Lung (tissue), 17 donors: ENCODE measurements at places on chromosomes 2 and 18. TPM values are rescaled to one million over a fixed set of nuclear protein-coding genes. Genes with fewer than 3 reads are reported as not detected.

DNA sequence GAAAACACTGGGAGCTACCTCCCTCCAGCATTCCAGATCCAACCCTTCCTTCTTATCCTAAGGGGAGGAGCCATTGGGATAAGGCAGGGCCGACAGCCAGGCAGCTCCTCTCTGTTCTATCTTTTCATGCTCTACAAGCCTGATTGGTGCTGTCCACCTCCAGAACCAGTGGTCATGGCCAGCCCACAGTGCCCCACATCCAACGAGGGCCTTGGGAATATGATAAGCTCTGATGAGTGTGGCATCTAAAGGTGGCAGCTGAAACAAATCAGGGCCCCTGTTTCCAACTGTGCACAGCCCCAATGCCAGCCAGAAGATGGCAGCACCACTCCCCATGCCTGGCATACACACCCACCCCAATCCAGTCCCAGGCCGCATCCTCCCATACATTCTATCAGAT, 329.3 kb downstream of the C1D start:
- H3K4me3 ChIP-seq, result no peak overlapping the region
- no peaks in the 10 kb centered on the region for H3K4me1 ChIP-seq
- H3K27me3 ChIP-seq, result no peaks in the 10 kb centered on the region
- no peaks in the 10 kb centered on the region for H3K36me3 ChIP-seq
- no peak overlapping the region for H3K27ac ChIP-seq
- DNase-seq, result no peak

DNA sequence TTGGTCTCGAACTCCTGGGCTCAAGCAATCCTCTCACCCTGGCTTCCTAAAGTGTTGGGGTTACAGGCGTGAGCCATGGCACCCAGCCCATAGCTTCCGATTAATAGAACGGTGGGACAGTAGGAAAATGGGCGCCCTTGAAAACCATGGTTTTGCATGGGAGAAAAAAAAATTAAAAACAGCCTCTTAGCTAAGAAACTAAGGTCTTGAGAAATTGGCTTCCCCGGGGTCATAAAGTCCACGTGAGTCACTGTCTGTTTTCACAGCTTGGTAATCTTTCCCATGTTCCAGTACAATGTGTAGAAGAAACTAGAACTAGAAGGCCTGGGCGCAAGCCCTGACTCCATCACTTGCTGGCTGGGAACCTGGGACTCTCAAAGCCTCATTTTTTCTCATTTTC, 20.7 kb downstream of the B3GNT2 start:
- H3K36me3 ChIP-seq, result no peaks in the 10 kb centered on the region
- H3K4me3 ChIP-seq, result no peak overlapping the region
- peak overlapping the region; percentile 29 for H3K27ac ChIP-seq
- peaks cover 8% of the 10 kb centered on the region for H3K4me1 ChIP-seq
- no peaks in the 10 kb centered on the region for H3K27me3 ChIP-seq

GRCh38 chr2:169738566-169739229, 5.1 kb downstream of the KLHL23 start:
- H3K4me3 ChIP-seq, result no peak overlapping the region
- peaks cover 5% of the 10 kb centered on the region for H3K4me1 ChIP-seq
- H3K27ac ChIP-seq, result no peak overlapping the region

The SETBP1 gene
- total RNA-seq, result 43.8 TPM

GRCh38 chr2:187569042-187569441, 14.8 kb upstream of the TFPI start:
- H3K4me3 ChIP-seq, result no peak overlapping the region
- peaks cover 5% of the 10 kb centered on the region for H3K4me1 ChIP-seq
- H3K27me3 ChIP-seq, result no peaks in the 10 kb centered on the region
- H3K27ac ChIP-seq, result no peak overlapping the region
- H3K36me3 ChIP-seq, result no peaks in the 10 kb centered on the region

The SERPINB10 gene
- 0.64 TPM for total RNA-seq

The DSG1 gene
- not detected for total RNA-seq

DNA sequence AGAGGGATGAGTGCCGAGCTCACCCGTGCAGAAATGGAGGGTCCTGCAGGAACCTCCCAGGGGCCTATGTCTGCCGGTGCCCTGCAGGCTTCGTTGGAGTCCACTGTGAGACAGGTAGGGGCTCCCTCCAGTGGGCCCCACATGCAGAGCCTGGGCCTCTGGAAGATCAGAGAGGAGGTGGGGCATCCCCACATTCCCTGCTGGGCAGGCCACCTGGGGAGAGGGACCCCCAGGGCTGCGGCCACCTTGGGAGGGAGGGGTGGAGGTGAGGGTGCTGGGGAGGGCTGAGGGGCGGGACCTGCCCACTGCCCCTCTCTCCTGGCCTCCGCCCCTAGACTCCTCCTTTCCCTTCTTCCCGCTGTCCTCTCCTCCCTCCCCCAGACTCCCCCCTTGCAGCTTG, 38.5 kb downstream of the MTERF4 start:
- peaks cover 13% of the 10 kb centered on the region for H3K36me3 ChIP-seq
- no peak overlapping the region for H3K4me3 ChIP-seq
- H3K27me3 ChIP-seq, result no peaks in the 10 kb centered on the region
- H3K27ac ChIP-seq, result no peak overlapping the region
- DNase-seq, result no peak
- H3K4me1 ChIP-seq, result peaks cover 4% of the 10 kb centered on the region

GRCh38 chr2:237121321-237121720, 35.6 kb downstream of the COPS8 start:
- no peak overlapping the region for H3K27ac ChIP-seq
- no peak overlapping the region for H3K4me3 ChIP-seq
- H3K27me3 ChIP-seq, result no peaks in the 10 kb centered on the region
- no peaks in the 10 kb centered on the region for H3K36me3 ChIP-seq
- no peak for DNase-seq

- H3K36me3 ChIP-seq, result no peaks in the 10 kb centered on the region
- H3K27ac ChIP-seq, result no peak overlapping the region
- no peak overlapping the region for H3K4me3 ChIP-seq
- H3K27me3 ChIP-seq, result no peaks in the 10 kb centered on the region
- DNase-seq, result no peak
Observed at GRCh38 chr2:237432484-237433092, 18.6 kb upstream of the COL6A3 start.

- no peak for DNase-seq
- no peak overlapping the region for H3K4me3 ChIP-seq
- H3K27me3 ChIP-seq, result no peaks in the 10 kb centered on the region
- no peaks in the 10 kb centered on the region for H3K4me1 ChIP-seq
Observed at GRCh38 chr2:4110273-4110672, 406.9 kb downstream of the DCDC2C start.

- DNase-seq, result peak; percentile 73
- H3K27ac ChIP-seq, result no peak overlapping the region
- H3K27me3 ChIP-seq, result no peaks in the 10 kb centered on the region
- H3K4me3 ChIP-seq, result no peak overlapping the region
- no peaks in the 10 kb centered on the region for H3K36me3 ChIP-seq
Observed at GRCh38 chr2:162301151-162301804, 17.2 kb downstream of the IFIH1 start.

- peaks cover 7% of the 10 kb centered on the region for H3K27me3 ChIP-seq
- H3K4me1 ChIP-seq, result peaks cover 6% of the 10 kb centered on the region
- no peaks in the 10 kb centered on the region for H3K36me3 ChIP-seq
- no peak overlapping the region for H3K27ac ChIP-seq
- no peak overlapping the region for H3K4me3 ChIP-seq
Observed at GRCh38 chr18:34219651-34220050, 5.1 kb downstream of the NOL4 start.

DNA sequence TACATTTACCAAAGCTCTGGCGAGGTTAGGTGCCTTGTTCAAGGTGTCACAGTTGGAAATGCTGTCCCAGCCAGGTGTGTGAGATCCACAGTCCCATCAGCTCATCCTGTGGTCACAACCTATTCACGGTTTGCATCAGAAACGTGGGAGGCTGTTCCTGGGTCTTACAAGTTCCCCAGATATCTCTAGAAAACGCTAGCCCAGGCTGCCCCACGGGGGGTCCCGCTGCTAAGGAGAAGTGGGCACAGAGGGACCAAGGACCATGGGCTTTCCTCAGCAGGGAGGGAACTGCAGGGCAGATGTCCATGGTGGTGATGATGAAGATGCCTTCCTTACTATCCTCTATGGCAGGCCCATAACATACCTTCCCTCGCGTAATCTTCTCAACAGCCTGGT, 649 bp downstream of the FECH start:
- no peaks in the 10 kb centered on the region for H3K36me3 ChIP-seq
- H3K4me3 ChIP-seq, result peak overlapping the region; percentile 76
- H3K27ac ChIP-seq, result peak overlapping the region; percentile 92
- peaks cover 9% of the 10 kb centered on the region for H3K4me1 ChIP-seq
- peak; percentile 12 for DNase-seq

The ALLC gene
- not detected for total RNA-seq

- no peaks in the 10 kb centered on the region for H3K4me1 ChIP-seq
- H3K36me3 ChIP-seq, result no peaks in the 10 kb centered on the region
- no peak overlapping the region for H3K4me3 ChIP-seq
- no peak for DNase-seq
- H3K27me3 ChIP-seq, result no peaks in the 10 kb centered on the region
Observed at GRCh38 chr2:139495851-139496250, 715.7 kb upstream of the NXPH2 start.

GRCh38 chr2:33213244-33213643, 263.2 kb upstream of the RASGRP3 start:
- no peak overlapping the region for H3K4me3 ChIP-seq
- no peaks in the 10 kb centered on the region for H3K4me1 ChIP-seq
- DNase-seq, result no peak
- H3K27ac ChIP-seq, result no peak overlapping the region
- no peaks in the 10 kb centered on the region for H3K27me3 ChIP-seq
- H3K36me3 ChIP-seq, result no peaks in the 10 kb centered on the region

The CYS1 gene
- 1.0 TPM for total RNA-seq

The PCARE gene
- not detected for total RNA-seq

DNA sequence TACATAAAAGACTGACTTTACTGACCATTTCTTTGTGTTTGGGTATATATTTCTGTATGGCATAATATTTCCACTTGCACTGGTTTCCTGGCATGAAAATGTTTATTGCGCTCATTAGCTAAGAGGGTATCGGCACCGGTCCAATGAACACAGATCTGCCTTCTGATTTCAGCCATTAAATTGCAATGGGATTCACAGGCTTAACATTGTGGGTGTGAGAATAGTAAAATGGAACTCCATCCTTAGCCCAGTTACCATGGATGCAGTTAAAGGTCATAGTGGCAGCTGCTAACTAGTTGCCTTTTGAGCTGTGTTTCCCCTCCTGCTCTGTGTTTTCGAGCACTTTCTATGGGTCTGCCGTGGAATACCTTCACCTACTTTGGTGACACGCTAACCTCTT, 352.6 kb upstream of the POU3F3 start:
- H3K4me3 ChIP-seq, result no peak overlapping the region
- H3K27me3 ChIP-seq, result no peaks in the 10 kb centered on the region
- DNase-seq, result no peak

The CCDC148 gene
- 4.2 TPM for total RNA-seq

The ALPP gene
- 25.8 TPM for total RNA-seq

DNA sequence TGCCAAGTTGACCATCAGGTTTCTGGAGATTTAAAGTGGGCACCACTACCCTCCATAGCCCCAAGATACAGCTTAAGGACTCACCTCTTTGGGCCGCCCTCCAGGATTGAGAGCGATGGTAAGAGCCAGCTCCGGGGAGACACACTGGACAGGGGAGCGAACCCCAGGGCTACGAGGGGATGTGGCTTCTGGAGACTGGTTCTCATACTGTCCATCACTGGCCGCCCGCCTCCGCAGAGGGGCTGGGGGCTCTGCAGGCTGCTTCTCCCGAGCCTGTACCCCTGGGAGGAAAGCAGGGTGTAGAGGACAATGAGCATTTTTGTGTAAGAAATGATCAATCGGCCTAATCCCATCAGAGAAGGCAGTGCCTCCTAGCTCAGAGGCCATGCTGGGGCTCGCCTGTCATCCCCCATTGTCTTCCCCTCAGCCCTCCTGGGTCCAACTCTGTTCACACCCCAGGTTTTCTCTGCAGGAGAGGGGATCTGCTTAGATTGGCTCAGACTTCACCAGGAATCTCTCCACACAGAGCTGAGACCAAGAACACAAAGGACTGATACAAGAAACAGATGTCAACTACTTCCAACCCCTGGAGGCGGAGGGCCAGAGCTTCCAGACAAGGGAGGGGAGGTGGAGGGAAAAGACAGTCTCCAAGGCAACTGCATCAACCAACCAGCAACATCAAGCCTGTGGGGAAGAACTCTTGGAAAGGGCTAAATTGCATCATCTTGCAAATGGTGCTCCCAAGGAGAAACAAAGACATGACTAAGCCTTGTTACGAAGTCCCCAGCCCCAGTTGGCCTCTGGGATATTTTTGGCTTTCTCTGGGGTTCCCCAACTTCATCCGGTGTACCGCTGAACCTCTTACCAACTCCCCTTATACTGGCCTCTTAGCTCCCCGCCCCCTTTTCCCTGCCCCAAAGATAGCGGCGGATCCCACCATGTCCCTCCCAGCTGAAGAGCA, 166.6 kb downstream of the TNS1 start:
- H3K36me3 ChIP-seq, result peaks cover 12% of the 10 kb centered on the region
- no peak overlapping the region for H3K4me3 ChIP-seq
- no peaks in the 10 kb centered on the region for H3K27me3 ChIP-seq
- H3K27ac ChIP-seq, result peak overlapping the region; percentile 86
- peak; percentile 89 for DNase-seq
- peaks cover 33% of the 10 kb centered on the region for H3K4me1 ChIP-seq

The CFC1 gene
- not detected for total RNA-seq

- no peaks in the 10 kb centered on the region for H3K27me3 ChIP-seq
- DNase-seq, result no peak
- H3K36me3 ChIP-seq, result peaks cover 20% of the 10 kb centered on the region
- no peaks in the 10 kb centered on the region for H3K4me1 ChIP-seq
- no peak overlapping the region for H3K4me3 ChIP-seq
Observed at GRCh38 chr2:229780856-229781773, 66.8 kb upstream of the DNER start.

The SEMA4F gene
- total RNA-seq, result 9.6 TPM
